Activated naive CD4-positive, alpha-beta T cell treated with anti-CD3 and anti-CD28 coated beads for 36 hours (primary cell): ENCODE measurements at places on chromosomes 13 and 19. TPM values are rescaled to one million over a fixed set of nuclear protein-coding genes. Genes with fewer than 3 reads are reported as not detected.

KIR2DL3 gene
- not detected for total RNA-seq

SIGLEC9 gene
- total RNA-seq = 1.7 TPM

DNA sequence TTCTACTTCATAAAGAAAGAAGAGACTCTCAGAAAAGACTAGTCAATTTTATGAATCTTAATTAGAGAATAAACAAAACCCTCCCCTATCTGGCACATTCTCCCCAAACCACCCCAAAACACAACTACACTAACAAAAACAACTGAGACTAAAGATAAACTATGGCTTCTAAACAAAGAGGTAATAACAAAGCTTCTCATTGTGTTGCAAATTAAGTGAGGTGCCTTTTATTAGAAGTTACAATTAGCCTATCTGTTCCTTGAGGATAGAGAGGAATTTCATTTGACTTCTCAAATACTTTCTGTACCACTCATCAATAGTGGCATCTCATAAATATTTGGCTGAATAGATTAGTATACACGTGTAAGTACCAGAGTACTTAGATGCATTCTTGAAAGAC lies 1196.2 kb downstream of the PCDH9 start:
- no peak for DNase-seq

DNA sequence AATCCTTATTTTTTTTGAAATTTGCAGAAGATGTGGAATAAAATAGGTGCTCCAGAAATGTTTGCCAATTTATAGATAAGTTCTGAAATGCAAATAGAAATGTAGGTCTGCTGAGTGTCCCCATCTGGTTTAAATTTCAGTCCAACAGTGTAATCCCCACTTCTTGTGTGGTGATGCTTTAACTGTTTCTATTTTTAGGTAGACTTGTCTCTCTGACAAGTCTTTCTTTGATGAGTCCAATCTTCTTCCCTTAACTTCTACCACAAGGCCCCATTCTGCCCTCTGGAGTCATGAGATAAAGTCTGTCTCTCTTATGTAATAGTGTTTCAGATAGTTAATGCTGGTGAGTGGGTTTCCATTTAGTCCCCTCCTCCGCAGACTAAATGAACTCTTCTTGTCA lies 390.4 kb downstream of the RFC3 start:
- no peak for DNase-seq

DNA sequence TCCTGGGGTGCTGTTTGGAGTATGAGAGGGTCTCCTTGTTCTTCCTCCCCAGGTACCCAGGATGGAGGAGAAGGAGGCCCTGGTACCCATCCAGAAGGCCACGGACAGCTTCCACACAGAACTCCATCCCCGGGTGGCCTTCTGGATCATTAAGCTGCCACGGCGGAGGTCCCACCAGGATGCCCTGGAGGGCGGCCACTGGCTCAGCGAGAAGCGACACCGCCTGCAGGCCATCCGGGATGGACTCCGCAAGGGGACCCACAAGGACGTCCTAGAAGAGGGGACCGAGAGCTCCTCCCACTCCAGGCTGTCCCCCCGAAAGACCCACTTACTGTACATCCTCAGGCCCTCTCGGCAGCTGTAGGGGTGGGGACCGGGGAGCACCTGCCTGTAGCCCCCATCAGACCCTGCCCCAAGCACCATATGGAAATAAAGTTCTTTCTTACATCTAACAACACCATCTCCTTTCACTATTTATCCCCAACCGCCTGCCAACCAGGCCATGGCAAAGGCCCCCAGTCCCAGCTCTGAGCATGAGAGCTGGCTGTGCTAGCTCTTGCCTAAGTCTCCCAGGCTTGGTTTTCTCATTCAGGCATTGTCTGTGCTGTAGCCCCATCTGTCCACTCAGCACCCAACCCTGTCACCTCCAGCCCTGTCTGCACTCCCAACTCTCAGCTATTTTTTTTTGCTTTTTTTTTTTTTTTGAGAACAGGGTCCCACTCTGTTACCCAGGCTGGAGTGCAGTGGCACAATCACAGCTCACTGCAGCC lies 11.2 kb downstream of the DKKL1 start:
- DNase-seq = no peak

DNA sequence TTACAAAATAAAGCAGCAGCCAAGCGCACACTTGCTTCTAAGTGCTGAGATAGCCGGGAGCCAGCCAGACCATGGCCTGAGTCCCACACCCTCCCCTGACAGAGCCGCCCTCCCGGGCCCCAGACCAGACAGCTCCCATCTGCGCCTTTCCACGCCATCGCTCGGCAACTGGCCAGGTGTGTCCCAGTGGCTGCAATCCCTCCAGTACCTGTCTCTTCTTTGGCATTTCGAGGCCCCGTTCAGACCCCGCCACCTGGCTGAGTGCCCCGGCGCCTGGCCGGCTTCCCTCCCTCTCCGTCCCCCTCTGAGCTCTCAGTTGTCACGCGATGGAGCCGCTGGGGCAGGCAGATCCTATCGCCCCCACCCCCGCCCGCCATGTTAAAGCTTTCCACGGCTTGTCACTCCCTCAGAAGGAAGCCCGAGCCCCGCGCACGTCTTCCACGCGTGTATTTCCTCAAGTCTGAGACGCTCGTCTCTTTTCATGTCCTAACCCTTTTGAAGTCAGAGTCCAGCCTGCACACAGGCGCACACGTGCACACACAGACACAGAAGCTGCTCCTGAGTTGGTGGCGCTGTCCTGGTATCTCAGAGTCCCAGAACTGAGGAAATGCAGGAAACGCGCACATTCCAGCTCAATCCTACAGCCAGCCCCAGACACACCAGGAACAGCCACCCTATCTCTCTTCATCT lies 7.9 kb downstream of the MLLT1 start:
- DNase-seq = no peak

GRCh38 chr13:51148952-51149573 lies 38.0 kb upstream of the C13orf42 start:
- no peak for DNase-seq
